ENCODE measurements at places on chromosomes 7 and 10.

DNA sequence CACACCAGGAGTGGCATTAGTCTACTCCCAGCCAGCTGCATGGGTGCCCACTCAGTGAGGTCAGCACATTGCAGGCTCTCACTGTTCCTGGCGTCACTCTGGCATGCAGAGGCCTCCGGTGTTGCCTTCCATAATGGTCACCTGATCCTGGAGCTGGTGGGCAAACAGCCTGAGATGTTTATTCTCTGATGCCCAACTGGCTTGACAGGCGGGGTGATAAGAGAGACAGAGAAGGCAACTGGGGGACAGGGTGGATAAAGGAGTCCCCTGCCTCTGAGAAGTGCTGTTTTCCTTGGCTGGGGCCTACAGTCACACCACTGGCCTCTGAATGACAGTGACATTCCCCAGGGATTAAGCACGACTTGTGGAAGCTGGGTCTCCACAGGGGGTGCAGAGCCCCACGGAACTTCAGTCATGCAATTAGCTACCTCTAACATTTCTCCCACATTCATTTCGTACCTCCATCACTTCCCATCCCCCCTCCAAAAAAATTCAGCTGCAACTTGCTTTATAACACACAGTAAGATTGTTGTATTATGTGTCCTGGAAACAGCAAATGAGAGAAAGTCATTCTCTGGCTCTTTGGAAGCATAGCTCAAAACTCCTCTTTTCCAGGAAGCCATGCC lies 7.1 kb upstream of the RBM20 start:
- no peak for DNase-seq

- DNase-seq, result no peak
Measured at GRCh38 chr7:91942312-91942711, 1.6 kb downstream of the AKAP9 start.

GRCh38 chr7:4040109-4040928 lies 641.8 kb upstream of the FOXK1 start:
- no peak for DNase-seq

GRCh38 chr10:121900443-121901174 lies 27.2 kb downstream of the ATE1 start:
- no peak for DNase-seq

- DNase-seq, result no peak
Measured at GRCh38 chr10:114523876-114524275, 119.6 kb upstream of the AFAP1L2 start.

- DNase-seq, result no peak
Measured at GRCh38 chr7:22658031-22658430, 69.0 kb upstream of the IL6 start.
